Activated T-helper 9 cell treated with anti-CD3 and anti-CD28 coated beads, Interleukin-2, amount 50 U/mL, for 16 hours (primary cell): ENCODE measurements at places on chromosomes 2 and 18.

DNA sequence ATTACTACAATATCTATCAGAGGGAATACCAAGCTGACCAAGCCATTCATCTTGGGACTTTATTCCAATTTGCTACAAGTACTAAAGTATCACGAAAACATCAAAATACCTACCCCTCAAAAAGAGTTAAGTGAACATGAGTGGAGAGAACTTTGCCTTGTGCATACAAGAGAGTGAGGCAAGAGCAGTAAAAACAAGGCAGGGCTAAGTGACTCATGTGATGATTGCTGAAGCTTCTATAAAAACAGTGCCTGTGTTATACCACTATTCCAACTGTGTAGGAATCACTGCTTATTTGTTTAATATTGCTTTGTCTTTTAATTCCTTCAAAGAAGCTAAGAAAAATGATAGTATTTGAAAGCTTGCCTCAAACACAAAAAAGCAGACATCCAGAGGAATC lies 61.2 kb downstream of the FARSB start:
- DNase-seq: no peak

DNA sequence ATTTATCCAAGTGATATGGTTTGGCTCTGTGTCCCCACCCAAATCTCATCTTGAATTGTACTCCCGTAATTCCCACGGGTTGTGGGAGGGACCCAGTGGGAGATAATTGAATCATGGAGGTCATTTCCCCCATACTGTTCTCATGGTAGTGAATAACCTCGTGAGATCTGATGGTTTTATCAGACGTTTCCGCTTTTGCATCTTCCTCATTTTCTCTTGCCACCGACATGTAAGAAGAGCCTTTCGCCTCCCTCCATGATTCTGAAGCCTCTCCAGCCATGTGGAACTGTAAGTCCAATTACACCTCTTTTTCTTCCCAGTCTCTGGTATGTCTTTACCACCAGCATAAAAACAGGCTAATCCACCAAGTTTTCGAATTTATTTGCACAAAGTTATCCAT lies 20.3 kb upstream of the CHST10 start:
- DNase-seq: no peak

DNA sequence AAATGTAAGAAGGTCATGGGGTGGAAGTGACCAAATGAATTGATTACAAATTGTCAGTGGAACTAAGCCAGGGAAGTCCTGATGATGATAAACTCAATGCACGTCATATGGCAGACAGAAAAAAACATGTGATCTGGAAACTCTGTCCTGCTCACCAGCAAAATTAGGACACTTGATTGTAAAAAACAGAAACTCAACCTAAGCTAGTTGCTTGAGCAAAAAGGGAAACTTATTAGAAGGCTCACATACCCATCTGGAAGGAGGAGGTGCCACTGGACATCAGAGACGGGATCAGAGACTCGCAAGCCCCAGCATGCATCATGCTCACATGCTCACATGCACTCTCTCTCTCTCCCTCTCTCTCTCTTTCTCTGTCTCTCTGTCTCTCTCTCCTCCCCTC lies 96.8 kb downstream of the SP3 start:
- DNase-seq: no peak

DNA sequence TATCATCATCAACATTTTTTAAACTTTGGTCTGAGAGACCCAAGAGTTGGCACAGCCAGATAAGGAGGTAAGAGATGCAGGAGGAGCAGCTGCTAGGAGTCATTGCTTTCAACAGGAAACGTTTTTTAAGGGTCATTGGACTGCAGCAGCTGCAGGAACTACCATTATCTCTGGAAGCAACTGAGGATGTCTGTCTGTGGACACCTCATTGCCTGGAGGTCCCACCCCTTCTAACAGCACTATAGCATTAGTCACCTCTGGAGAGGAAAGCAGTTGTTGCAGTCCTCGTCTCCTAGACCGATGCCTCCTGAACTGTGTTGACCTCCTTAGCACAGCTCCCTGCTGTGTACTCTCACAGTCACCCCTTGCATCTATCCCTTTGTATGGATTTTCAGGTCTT lies 21.5 kb upstream of the FSHR start:
- DNase-seq: no peak

DNA sequence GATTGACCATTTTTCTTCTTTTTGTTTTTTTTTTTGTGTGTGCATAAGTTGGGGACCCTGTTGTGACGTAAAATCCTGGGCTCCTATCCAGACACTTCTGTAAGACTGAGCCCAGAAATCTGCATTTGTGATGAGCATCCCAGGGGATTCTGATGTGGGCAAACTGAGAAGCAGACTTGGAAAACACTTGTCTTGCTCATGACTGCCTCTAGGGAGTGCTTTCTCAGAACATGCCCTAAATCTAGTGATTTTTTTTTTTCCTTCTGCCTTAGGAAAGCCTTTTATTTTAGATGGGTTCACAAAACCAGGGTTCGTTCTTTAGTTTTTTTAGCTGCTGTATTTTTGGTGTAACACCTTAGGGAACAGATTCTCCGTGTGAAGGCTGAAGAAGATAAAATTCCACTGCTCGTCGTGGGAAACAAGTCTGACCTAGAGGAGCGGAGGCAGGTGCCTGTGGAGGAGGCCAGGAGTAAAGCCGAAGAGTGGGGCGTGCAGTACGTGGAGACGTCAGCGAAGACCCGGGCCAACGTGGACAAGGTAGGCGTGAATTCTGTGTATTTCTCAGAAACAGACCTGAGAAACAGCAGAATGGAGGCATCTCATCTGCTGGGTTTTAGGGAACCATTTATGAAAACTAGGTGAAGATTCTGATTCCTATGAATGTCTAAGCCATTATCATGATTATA lies 36.7 kb downstream of the RALB start:
- DNase-seq: no peak
